CD4-positive, alpha-beta T cell treated with Interleukin-15 for 4 hours (primary cell): ENCODE measurements at places on chromosomes 3 and 15.
A peak's percentile ranks its signal among the peaks of the same experiment; 100 is the strongest.

DNA sequence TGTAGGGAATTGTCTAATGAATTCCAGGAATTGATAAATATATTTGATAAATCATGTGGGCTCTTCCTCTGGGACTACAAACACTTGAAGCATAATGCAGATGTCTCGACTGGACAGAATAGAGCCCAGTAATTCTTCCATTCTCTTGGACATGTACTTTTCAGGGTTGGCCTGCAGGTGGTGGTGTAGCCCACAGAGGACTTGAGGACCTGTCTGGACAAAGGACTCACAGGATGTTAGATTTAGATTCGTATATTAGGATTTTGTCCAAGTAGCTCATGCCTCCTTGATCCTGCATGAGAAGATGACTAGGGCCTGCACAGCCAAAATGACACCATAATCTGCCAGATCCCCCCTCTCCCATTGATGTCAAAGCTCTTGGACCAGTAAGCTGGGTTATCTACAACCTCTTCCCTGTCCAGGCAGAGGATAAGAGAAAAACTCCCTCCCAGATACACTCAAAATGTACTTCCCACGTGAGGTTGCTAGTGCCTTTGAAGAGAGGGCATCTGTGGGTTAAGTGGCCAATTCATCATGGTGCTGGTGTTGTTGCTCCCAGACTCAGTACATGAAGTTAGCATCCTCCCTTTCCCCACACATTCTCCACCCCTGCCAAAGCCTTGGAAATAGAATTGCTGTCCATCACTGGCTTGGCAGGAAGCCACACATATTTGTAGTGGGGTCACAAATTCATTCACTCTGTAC lies 88.6 kb upstream of the ZNF280D start:
- peak; percentile 56 for DNase-seq

GRCh38 chr3:78154521-78155186 lies 1114.8 kb downstream of the ROBO2 start:
- DNase-seq: no peak

- no peak for DNase-seq
These were observed 1239.7 kb upstream of the ALCAM start for GRCh38 chr3:104126864-104127553.

DNA sequence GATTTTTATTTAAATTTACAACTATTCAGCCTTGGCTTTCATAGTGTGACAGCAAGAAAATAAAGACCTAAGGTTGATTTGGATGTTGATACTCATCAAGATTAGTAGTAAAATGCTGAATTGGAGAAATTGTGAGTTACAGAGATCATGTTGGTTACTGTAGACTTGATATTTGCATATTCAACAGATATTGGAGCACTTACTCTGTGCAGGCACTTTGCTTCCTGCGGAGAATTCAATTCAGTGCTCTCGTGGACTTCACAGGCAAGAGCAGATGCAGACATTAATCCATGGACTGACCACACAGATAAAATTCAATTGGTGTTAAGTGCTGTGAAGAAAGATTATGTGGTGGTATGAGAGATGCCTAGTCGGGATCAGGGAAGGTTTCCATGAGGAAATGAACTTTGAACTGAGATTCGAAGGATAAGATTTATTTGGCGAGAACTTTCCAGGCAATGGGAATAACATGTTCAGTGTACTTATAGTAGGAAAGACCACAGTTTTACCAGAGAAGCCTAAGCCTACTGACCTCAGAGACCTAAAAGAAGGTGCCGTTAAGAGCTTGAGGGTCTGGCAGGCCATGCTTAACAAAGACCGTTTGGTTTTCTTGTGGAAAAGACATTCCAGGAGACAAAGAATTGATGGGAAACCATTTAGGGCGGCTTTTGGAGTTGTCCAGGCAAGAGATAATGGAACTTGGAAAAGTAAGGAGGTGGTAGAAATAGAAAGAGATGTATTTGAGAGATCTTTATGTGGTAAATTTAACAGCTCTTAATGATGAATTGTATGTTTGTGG lies 4.3 kb downstream of the SELENOT start:
- DNase-seq: no peak

GRCh38 chr15:50192926-50193620 lies 11.1 kb downstream of the SLC27A2 start:
- DNase-seq: no peak

DNA sequence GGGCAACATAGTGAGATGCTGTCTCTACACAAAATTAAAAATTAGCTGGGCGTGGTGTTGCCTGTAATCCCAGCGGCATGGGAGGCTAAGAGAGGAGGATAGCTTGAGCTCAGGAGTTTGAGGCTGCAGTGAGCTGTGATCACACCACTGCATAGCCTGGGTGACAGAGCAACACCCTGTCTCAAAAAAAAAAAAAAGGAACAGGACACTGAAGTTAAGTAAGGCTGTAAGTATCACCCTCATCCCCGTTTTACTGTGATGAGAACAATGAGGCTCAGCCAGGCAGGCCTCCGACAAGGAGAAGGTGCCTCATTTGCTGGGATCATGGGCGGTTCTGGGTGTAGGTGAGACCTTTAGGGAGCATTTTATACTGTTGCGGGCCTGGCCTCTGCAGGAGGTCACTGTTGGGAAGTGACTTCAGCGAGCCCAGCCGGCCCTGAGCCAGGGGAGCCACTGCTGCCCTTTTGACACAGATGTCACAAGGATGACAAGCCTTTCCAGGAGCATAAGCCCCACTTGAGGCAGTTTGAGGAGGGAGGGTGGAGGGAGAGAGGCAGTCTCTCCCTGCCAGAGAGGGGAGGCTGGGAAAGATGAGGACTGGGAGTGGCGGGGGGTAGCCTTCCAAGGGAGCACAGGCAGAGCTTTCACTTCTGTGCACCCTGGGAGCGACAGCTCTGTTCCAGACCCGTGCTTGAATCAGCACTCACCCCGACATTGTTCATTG lies 30.8 kb downstream of the IRAK2 start:
- no peak for DNase-seq

DNA sequence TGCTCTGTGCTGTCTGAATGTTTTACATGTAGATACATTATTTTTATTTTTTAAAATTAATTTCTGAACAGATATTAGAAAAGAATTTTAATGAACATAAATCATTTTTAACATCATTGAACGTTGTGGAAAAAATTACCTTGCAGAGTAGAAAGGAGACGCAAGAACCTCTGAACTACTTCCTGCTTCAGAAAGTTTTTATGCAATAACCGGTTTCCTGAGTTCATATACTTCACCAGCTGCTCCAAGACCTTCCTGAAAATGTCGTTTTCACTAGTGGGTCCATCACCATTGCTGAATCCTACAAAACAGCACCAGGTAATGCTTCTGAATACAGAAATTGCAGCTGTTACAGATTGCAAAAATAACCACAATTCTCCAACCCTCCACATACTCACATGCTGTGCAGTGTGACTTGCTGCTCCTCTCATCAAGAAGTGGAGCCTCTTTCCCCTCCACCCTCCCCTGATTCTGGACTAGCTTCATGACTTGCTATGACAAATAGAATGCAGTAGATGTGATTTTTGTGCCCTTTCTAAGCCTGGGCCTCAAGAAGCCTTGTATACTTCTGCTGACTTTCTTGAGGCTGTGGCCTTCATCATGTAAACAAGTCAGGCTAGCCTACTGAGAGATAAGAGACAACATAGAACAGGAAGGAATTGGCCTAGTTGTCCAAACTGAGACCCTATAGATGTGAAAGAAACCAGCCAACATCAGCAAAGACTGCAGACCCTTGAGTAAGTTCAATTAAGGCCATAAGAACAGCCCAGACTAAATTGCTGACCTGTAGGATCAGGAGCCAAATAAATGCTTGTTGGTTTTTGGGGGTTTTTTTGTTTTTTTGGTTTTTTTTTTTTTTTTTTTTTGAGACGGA lies 80.4 kb downstream of the TRANK1 start:
- no peak for DNase-seq

GRCh38 chr3:63886858-63887257 lies 23.2 kb downstream of the ATXN7 start:
- no peak for DNase-seq

DNA sequence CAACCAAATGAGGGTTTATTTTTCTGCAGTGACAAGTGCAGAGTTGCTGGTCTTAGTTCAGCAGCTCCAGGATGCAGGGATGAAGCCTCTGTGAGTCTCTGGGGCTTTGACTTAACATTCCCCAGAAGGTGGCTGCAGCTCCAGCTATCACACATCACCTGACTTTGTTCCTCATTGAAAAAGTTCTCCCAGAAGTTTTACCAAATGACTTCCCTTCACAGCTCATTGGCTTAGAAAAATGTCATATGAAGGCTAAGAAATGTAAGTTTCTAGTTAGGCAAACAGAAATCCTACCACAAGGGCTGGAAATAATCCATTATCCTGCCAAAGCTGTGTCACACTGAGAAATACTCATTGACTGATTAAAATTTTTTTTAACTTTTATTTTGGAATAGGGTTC lies 184.9 kb downstream of the MINAR1 start:
- no peak for DNase-seq

DNA sequence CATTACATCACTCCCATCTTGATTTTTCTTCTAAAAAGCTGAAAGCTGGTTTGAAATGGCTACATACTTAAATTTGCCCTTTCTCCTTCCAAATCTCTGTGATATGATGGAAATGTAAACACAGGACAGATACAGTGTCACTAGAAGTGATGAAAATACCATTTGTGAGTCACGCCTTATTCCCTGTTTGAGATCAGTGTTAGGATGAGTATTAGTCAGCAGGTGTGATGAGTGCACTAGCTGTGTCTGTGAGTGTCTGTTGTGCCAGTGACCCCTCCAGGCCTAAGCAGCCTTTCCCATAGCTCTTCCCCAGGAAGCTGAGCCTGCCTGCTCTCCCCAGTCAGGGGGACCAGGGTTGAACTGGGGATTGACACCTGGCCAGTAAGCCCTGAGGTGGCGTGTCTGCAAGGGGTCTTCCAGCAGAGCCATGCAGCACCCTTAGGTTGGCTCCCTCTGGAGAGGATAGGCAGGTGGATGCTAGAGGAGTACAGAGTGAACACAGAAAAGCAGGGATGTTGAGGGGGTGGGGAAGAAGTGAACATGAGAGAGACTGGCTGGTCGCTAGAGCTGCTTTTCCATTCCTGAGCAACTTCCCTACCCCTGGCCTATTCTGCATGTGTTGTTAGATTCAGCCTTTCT lies 92.0 kb downstream of the PDE8A start:
- DNase-seq: no peak

DNA sequence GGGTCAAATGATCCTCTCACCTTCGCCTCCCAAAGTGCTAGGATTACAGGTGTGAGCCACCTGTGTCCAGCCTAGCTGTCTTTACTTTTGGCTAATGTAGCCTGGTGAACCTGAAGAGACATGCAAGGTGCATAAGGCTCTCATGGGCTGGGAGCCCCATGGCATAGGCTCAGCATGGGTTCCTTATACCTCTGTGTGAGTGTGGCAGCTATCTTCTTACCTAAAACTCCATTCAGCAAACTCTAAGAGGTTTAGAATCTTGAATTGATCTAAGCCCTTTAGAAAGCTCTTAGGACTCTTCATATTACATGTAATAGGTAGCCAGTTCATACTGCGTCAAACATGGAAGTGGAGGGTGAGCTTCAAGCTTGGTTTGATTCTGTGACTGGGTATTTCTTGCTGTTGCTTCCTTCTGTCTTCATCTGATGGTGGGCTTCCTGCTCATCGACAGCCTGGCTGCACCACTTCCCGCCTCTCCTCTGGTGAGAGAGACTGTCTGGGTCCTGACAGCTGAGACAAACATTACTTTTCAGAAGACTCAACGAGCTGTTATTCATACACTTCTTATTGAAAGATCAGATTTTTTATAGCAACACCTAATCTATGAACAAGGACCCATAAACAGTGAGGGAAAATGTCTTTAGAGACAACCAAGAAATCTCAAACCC lies 19.2 kb upstream of the TKT start:
- no peak for DNase-seq

GRCh38 chr3:9862391-9863057 lies 17.5 kb downstream of the CIDEC start:
- DNase-seq: peak; percentile 13

DNA sequence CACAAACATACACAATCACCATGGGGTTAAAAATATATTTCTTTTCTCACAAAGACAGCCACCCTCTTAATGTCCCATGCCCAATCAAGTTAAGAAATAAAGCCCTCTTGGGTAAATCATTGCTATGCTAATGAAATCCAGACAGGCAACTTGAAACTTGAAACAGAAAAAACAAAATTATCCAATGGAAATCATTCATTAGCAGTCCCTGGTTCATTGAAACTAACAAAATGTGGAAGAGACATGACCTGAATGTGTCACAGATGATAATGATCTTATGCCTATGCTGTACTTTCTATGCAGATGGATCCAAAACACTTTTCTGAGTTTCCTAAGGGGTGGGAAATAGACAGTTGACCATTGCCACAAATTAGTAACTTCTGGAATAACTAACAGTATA lies 983.7 kb downstream of the MCTP2 start:
- no peak for DNase-seq

DNA sequence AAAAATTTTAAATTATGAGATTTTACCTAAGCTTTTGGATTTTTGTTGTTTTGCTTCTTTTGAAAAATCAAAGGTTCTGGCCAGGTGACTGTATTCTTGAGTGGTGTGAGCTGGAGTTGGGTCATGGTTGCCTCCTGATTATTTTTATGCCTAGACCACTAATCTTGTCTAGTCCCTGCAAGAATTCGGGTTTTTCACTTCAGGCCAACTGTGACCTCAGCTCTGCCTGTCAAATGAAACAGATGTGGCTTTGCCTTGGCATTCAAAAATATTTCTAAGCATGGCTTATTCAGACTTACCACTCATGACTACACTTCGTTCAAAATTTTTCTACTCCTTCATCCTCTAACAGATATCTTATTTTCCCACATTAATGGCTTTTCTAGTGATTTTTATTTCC lies 25.4 kb upstream of the CDV3 start:
- DNase-seq: no peak

DNA sequence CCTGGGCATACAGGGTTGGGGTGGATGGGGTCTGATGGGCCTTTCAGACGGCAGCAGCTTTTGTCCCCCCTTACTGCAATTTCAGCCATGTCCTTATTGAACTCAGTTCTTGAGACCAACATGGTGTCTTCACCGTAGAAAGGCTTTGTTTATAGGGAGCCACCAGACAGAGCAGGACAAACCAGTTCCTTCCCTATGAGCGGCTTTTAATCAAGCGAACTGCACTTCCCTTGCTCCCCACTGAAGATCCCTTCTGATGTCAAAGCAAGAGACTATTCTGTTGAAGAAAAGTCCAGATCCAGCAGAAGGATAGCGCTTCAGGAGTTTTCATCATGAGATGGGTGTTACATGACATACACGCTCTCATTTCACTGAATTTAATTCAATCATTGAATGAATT lies 100.4 kb downstream of the CD47 start:
- DNase-seq: no peak

DNA sequence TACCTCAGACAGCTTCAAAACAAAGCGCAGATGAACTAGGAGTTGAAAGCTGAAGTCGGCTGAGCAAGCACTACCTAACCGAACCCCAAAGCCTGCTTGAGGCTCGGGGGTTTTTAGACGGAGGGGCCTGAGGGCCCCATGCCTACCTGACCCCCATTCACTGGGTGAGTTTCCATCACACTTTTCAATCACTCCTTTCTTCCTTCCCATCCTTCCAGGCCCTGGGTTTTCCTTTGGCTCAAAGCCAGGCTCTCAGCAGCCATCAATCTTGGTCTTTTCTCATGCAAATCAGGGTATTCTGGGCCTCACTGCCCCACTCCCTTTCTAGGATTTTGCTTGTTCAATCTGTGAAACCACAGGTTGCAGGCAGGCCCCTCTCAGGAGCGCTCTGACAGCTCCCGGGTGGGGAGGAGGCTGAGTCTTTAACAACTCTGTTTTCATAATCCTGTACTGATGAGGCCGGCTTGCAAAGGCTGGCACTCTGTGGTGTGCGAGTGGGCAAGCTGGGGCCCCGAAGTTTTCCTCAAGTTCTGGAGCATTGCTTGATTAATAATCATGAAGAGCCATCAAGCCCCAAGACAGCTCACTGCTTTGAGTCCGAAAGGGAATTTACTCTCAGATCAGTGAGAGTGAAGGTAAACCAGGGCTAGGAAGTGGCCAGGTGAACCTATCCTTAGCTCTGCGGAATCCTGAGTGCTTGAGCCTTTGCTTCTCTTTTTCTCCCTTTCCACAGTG lies 97.6 kb downstream of the FRMD4B start:
- DNase-seq: peak; percentile 16
